ENCODE measurements at places on chromosomes 5 and 9. TPM values are rescaled to one million over a fixed set of nuclear protein-coding genes. Genes with fewer than 3 reads are reported as not detected.

DNA sequence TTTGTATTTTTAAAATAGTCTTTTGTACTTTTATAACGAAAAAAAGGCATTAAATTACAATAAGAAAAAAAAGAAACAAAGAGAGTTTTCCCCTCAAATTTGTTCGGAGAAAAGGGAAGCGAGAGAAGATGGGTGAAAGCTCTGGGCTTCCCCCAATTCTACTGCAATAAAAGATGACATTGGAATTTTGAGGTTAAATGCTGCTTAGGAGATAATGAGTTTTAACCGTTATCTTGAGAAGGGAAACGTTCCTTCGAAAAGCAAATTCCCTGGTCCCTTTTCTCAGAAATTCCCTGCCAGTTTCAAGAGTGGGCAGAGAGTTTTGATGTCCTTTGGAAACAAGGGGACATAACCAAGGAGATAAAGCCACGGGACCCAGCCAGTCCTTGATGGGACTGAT lies 18.4 kb upstream of the ERGIC1 start:
- DNase-seq = no peak

- peak; percentile 29 for DNase-seq
These were observed 6.3 kb downstream of the PDE6A start for GRCh38 chr5:149938279-149938678.

Gene TOR4A
- 18.4 TPM for polyA plus RNA-seq

DNA sequence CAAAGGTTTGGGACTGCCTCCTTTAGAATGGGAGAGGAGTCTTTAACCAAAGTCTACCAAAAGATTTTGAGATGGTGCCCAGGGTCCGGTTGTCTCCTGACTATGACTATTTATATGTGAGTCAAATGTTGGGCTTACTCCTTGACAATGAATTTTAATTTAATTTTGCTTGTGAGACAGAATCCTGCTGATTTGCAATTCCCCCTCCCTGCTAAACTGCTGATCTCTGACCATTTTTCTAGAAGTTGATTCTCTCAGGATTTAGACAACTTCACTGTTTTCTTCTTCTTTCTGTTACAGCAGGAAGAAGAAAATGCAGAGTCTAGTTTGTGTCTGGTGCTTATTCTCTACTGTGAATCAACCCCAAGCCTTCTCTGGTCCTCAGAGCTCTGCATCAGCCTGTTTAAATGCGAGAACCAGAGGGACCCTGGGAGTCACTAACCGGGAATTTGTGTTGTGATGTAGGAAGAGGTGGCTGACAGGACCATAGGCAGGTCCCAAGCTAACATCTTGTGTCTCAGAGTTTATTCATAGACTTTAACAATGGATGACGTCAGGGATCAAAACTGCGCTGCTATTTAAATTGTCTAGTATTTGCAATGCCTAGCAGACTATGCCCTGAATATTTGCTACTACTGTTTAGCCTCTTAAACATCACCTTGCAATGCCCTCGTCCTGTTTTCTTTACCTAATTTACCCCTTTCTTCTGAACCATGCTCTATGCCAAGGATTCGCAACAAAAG lies 124.0 kb upstream of the TAF11L2 start:
- DNase-seq = no peak

Gene PCSK5
- polyA plus RNA-seq = 123 TPM

DNA sequence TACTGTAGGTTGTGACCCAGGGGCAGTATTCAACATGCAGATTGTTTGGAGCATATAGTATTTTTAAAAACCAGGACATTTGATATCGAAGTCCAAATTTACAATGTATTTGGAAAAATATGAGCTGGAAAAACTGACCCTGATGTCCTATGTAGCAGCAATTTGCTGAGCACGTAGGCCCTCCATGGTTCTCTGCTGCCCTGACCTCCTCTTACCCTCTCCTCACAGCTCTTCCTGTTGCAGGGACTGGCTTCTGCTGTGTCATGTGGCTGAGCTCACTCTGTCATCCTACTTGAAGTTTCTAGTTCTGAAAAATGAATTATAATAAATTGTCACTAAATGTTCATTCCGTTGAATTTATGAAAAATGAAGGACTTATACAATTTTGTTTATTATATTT lies 4.1 kb upstream of the ASPN start:
- no peak for DNase-seq

DNA sequence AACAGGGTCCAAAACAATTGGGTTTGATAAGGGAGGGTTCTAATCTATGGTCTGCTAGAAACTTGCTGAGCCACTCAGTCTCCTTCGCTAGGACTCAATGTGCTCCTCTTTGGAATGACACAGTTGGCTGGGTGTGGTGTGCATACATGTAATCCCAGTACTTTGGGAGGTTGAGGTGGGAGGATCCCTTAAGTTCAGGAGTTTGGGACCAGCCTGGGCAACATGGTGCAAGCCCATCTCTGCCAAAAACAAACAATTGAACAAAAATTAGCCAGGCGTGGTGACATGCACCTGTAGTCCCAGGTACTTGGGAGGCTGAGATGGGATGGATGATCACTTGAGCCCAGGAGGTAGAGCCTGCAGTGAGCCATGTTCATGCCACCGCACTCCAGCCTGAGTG lies 2.7 kb upstream of the KIF4B start:
- DNase-seq = no peak

- DNase-seq = peak; percentile 61
These were observed 81.2 kb upstream of the CCDC112 start for GRCh38 chr5:115377468-115378217.

DNA sequence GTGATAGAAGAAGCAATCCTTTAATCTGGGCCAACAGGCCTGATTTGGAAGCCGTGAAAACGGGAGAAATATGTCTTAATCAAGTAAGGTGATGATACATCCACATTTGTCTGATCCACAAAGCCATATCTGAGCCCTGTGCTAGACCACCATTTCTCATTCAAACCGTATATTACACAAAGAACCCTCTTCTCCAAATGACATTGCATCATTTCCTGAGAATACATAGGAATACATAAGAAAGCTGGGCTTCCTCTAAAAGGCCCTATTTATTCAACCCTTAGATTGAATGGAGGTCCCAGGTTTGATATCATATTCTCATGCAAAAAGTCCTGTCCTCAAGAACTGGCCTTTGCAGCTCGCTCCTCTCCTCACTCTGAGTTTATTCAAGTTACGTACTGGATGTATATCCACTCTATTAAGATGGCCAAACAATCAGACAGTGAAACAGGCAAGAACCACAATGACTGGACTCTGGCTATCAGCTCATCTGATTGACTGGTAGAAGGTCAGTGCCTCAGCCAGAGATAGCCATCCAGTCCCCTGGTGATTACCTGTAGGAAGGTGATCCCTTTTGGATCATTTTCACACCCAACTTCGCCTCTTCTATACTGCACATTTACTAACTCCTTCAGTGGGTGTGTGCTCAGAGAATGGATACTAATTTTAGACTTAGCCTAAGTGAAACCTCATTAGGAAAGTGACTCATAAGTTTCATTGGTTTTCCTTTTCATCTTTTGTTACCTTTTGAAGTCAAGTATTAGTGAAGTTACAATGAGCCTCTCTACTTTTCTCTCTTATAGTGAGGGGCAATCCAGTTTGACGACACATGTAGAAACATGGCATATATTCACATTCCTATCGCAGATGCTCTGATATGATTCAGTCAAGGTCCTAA lies 167.6 kb upstream of the WWC1 start:
- no peak for DNase-seq

DNA sequence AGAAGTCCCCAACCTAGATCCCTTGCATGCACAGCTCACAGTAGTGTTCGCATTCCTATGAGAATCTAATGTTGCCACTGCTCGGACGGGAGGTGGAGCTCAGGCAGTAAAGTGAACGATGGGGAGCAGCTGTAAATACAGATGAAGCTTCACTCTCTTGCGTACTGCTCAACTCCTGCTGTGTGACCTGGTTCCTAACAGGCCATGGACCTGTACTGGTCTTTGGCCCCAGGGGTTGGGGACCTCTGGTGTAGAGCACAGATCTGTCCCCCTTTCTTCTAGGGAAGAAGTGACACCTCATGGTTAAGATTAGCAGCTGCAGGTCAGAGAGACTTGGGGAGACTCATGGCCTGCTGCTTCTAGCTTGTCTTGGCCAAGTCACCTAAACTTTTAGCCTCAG lies 7.1 kb downstream of the ARHGEF28 start:
- DNase-seq = no peak

DNA sequence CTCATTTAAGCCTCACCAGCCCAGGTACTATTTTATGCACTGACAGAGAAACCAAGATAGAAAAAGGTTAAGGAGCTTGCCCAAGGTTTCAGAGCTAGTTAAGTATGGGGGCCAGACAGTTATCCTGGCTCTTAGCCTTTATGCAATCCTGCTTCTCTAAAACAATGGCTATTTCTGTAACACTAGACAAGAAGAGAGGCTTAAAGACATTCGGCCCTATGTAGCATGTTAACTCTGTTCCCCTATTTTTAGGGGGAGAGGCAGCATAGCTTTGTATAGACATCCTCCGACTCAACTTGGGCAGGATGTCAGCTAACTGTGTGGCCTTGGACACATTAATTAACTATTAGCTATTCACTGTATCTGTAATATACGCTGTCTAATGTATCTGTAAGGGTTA lies 54.6 kb downstream of the LHFPL2 start:
- no peak for DNase-seq

Gene F2RL2
- polyA plus RNA-seq = 5.4 TPM

DNA sequence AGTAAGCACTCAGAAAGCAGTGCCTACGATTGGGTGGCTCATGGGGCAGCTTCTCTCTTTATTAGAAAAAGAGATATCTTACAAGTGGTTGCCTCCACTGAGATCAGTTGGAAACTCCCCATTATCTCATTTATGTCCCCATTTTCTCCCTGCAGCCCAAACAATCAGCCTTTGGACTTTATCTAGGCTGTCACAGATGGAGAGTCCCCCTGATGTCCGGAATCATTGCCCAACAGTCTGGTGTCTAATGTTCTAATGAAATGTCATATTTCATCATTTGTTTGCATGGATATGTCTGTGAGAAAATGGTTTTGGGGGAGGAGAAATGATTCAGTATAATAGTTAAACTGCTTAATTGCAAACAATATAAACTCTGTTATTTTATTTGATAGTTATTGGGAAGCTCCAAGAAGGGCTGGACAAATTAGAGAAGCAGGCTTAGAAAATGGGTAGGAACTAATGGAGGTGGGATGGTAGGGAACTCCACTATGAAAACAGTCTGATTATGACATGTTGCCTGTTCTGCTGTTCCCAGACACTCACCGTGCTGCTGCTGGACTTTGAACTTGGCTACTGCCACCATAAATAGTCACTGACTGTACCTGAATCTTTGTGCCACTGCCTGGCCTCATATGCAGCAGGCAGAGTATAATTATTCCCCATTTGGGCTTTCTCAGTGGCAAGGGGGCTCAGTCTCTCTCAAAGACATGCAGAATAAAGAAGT lies 38.3 kb upstream of the SMAD5 start:
- peak; percentile 77 for DNase-seq

GRCh38 chr5:111472579-111472978 lies 39.8 kb downstream of the STARD4 start:
- DNase-seq = no peak

Gene RPL12
- 3,060 TPM for polyA plus RNA-seq

DNA sequence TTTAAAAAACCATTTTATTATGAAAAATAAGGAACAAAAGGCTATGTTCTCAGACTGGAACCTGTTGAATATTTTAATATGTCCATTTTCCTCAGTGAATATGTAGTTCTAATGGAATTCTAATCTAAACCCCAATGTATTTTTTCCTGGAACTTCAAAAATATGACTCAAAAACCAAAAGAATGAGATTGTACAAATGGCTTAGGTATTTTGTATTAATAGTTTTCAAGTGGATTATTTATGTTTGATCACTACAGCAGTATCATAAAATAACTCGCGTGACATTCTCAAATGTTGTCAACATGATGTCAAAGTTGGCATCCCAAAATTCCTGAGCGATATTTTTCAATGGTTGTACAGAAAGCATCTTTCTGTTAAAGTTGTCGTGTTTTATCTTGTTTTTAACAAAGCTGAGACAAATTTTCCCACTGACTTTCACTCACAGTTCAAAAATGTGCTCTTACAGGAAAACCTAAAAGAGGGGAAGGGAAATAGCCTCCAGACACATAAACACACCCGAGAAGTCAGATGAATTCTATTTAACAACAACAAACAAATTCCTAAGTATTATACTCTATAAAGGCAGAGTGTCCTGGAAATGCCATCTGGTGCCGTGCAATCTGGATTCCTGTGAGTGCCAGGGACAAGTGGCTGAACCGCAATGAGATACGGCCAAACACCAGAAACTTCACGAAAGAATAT lies 68.1 kb upstream of the TAS2R1 start:
- DNase-seq = no peak

DNA sequence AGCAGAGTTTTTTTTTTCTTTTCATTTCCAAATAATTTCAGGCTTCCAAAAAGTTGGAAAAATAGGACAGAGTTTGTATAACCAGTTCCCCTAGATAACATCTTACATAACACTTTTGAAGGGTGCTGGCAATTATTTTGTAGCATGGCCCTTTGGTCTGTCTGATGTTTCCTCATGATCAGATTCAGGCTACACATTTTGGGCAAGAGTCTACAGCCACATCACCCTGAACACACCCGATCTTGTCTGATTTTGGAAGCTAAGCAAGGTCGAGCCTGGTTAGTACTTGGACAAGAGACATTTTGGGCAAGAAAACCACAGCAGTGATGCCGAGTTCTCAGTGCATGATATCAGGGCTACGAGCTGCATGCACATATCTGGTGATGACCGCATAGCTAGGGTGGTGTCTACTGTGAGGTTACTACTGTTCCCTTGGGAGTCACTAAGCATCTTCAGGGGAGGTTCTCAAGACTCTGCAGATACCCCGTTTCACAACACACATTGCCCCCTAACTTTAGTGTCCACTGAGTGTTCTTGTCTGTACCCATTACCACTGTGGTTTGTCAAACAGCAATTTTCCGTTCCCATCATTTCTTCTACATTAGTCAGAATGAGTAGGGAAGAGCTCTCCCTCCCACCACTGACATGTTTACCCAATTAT lies 86.2 kb downstream of the TTC39B start:
- no peak for DNase-seq

DNA sequence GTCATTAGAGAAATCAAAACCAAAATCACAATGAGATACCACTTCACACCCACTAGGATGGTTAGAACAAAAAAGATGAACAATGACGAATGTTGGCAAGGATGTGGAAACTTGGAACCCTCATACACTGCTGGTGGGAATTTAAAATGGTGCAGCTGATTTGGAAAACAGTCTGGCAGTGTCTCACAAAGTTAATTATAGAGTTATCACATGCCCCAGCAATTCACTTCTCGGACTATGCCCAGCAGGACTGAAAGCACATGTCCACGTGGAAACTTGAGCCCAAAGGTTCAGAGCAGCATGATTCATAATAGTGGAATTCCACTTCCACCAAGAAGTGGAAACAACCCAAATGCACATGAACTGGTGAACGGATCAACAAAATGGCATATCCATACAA lies 85.0 kb upstream of the HRH2 start:
- peak; percentile 93 for DNase-seq

Gene PTPA
- polyA plus RNA-seq = 70.1 TPM

Data from large intestine (tissue), 12 donors.